ENCODE measurements at places on chromosomes 11 and 22. TPM values are rescaled to one million over a fixed set of nuclear protein-coding genes. Genes with fewer than 3 reads are reported as not detected.

The CCDC188 gene
- total RNA-seq: 0.43 TPM

The ABTB2 gene
- 3.9 TPM for total RNA-seq

The ADAMTS15 gene
- total RNA-seq: 2.2 TPM

The SMC1B gene
- not detected for total RNA-seq

- peak; percentile 27 for DNase-seq
Measured at GRCh38 chr11:102592634-102593581, 32.2 kb downstream of the MMP20 start.

DNA sequence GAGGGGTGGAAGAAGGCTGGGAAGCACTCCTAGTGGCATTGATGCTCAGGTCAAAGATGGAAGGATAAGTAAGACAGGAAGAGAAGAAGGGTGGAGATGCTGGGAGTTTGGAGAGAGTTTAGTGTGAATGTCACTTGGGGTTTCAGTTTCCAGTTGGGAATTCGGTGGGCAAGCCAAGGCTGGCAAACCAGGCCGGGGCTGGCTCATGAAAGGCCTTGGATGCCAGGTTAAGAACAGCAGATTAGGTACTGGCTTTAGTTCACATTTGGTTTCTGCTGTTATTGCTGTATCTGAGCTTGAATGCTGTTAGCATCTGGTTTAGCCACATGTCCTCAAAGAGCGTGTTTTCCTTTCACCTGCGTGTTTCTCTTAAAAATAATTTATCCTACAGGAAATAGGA, 69.6 kb downstream of the BLID start:
- no peak for DNase-seq

DNA sequence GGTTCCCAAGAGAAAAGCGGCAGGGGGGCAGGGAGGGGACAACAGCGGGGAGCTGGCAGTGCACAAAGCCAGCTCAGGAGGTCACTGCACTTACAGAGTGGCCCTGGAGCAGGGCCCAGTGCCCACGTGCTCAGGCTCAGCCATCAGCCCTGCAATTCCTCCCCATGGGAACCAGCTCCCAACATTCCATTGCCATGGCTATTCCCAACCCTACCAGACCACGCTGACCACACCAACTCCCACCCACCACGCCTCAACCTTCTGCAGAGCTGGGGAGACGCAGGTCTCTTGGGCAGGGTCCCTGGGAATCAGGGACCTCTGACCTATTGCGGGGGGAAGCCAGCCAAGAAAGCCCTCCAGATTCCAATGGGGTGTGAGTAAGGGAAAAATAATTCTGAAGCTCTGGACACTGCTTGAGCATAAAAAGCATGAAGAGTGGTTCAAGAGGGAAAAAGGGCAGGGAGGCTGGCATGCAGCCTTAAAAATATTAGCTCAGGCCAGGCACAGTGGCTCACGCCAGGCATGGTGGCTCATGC, 38.3 kb upstream of the TFIP11 start:
- peak; percentile 89 for DNase-seq

DNA sequence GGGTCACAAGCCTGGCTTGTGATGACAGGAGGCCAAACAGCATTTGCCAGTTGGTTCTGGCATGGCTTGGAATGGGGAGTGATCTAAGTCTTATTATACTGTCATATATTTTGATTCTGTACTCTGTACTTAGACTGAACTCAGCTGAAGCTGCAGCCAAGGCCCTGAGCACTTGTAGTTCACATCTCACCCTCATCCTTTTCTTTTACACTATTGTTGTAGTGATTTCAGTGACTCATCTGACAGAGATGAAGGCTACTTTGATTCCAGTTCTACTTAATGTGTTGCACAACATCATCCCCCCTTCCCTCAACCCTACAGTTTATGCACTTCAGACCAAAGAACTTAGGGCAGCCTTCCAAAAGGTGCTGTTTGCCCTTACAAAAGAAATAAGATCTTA, 843 bp downstream of the OR56B1 start:
- DNase-seq: peak; percentile 20

- DNase-seq: no peak
Measured at GRCh38 chr11:31254415-31254814, 115.1 kb downstream of the DCDC1 start.

GRCh38 chr22:22684580-22685561, 40.5 kb downstream of the GGTLC2 start:
- DNase-seq: peak; percentile 85

DNA sequence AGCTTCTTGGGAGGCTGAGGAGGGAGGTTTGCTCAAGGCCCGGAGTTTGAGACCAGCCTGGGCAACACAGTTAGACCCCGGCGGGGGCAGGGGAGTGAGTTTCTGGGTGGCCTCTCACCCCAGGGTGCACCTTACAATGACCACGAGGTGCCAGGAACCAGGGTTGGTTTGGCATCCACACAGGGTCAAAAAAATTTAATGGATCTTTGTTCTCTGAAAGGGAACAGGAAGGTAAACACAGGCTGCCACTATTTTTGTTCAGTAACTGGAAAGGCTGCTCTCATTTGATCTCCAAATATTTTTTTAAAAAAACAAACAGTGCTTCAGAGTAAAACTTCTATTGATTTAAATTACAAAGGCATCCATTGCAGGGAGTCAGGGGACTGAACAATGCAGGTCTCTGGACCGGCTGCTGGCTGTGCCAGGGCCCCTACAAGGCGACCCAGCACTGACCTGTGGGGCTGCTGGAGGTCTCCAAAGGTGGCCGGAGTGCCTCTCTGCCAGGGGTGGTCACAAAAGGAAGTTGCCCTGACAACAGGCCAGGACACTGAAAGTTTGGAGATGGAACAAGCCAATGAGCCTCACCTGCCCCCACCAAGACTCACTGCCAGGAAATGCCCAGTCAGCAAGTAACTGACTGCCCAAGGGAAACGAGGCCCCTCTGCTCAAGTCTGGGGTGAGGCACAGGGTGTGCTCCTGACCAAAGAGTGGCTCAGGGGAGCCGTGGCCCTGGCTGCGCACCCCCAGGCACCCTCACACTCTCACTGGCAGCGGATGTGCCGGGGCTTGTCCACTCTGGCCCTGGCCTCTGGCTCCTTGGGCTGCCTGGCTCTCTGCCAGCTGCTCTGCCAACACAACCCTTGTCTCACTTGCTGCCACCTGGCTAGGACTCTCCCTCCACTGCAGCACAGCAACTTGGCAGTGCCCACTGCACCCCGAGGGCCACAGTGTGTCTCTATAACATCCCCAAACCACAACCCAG, 51.8 kb downstream of the ARFGAP3 start:
- no peak for DNase-seq

DNA sequence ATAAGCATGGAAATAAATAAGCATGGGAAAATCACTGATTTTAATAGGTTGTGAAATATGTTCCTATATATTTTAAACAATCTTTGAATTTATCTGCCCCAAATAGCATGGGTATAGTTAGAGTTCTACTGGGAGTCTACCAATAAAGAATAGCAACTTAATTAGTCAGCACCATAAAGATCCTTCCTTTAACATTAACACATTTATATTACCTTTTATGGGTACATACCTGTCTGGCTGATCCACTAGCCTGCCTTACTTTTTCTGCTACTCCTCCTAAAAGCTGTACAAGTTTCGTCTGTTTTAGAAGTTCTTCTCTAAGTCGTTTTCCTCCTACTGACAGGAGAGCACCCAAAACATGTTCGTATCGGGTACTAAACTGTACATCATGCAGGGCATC, 39.8 kb upstream of the RPS13 start:
- no peak for DNase-seq

GRCh38 chr11:122028545-122028944, 87.5 kb downstream of the BLID start:
- DNase-seq: peak; percentile 23

DNA sequence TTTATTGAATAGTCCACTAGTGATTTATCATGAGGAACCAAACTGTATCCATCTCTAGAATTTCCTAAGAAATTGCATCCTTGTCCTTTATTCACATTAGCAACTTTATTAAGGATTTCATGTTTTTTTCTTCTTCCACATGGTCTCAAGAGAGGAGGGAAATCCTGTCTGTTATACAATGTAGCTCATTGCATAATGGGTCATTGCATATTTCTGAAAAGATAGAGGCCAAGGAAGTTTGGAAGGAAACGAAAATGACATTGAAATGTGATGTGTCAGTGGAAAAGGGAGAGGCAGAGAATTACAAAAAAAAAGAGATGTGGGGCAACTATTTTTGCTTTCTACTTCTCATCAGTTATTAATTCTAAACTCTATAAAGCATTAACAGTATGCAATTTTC, 353.1 kb downstream of the METTL15 start:
- DNase-seq: peak; percentile 29

DNA sequence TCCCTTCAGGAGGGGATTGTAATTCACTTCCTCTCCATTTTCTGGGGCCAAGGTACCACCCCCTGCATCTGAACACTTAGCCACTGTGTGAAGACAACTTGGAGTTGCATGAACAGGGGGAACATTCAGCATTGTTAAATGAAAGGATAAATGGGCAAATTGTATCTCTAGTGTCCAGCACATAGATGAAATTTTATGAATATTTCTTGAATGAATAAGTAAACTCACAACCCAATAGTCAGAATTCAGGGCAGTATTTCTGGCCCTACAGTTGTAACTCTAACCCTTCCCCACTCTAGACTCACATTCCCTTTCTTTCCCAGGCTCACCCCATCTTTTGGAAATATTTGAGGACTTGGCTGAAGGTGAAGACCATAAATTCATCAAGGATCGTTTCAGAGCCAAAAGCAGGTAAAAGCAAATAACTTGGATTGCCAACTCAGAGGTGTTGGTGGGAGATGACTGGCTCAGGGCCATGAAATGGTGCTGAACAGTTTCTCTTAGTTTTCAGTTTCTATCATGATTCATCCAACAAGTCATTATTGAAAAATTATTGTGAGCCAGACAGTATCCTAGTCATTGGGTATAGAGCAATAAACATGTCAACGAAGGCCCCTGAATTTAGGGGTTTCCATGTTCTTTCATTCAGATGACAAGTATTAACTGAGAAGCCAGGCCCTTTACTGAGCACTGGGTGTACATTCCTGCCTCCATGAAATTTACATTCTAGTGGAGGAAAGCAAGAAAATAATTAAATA, 33.3 kb upstream of the ZC3H12C start:
- no peak for DNase-seq

- peak; percentile 65 for DNase-seq
Measured at GRCh38 chr11:27216270-27217149, 146.5 kb downstream of the CCDC34 start.

GRCh38 chr11:106159836-106160235, 82.4 kb downstream of the AASDHPPT start:
- DNase-seq: peak; percentile 30

GRCh38 chr11:26199331-26200095, 132.4 kb upstream of the ANO3 start:
- peak; percentile 54 for DNase-seq

DNA sequence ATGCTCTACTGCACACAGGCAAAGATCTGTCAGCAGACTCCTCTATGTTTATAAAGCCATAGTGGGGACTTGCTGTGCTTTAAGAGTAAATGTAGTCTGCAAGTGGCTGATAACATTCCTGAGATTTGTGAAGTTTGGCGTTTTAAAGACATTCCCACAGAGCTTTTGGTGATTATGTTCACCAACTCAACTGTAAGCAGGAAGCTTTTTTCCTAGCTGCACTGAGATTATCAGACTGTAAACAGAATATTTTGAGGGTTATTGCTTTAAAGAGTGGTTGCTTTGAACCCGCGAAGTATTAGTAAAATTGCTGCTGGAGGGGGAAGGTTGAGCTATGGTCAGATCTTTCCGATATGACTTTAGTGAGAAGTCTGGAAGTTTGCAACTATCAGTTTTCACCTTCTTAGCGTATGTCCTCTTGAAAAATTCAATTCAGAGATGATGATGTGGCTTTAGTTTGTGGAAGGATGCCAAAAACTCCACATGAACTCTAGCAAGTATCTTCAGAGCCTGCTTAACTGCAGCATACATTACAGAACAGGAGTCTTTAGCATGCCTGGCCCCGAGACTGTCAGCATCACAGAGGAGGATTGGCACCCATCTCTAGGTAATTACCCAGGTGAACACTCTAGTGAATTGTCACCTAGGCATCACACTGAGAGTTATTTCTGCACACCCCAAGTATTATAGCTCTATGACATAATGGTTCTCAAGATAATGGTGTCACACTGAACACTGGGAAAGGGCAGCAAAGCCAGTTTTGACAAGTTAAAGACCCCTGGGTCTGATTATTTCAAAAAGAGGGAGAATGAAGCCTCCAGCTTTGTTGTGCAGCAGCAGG, 89.9 kb downstream of the MTNR1B start:
- DNase-seq: peak; percentile 97

DNA sequence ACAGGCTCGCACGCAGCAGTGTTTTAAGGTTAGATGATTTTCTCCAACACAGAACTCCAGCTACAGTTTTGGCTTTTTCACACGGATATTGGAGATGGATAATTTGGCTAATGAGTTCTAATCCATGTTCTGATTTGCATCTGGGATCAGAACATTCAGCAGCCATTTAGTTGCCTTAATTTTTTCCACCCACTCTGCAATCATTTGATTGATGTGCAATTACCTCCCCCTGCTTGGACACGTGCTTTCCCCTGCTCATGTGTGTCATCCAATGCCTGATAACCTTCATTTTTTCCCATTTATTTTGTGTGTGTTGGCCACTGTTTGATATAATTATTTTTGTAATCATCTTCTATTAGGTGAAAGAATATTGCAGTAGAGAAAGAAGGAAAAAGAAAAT, 257.8 kb downstream of the ST3GAL4 start:
- no peak for DNase-seq

GRCh38 chr22:46963672-46964545, 201.5 kb downstream of the TBC1D22A start:
- DNase-seq: no peak

DNA sequence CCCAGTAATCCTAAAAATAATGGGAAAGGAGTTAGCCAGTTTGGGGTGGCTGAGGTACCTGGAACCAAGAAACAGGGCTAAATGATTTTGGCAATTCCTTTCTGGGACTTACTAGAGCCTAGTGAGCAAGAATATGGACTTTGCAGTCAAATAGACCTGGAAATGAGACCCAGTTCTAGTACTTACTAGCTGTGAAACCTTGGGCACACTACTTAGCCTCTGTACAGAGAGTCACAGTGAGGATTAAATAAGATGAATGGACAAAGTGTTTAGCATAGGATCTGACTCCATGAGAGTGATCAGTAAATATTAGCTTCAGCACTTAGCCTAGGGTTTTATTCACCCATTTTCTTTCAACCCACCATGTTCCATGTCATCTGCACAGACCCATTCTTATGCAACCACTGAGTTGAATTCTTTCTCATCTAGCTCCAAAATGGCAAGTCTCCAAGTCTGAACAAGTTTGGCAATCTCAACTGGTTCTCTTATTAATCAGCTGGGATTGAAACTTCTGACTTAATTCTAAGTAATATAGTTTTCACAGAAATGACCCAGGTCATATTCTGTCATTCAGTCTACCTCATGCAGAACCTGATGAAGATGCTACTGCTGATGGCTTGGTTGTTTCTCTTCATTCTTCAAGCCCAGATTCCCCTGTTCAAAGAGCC, 15.0 kb upstream of the SORL1 start:
- peak; percentile 17 for DNase-seq

Measured in fibroblast of villous mesenchyme (primary cell).